ENCODE measurements at places on chromosomes 6 and 20. TPM values are rescaled to one million over a fixed set of nuclear protein-coding genes. Genes with fewer than 3 reads are reported as not detected.

- no peaks in the 10 kb centered on the region for H3K36me3 ChIP-seq
- peaks cover 8% of the 10 kb centered on the region for H3K4me1 ChIP-seq
- H3K27me3 ChIP-seq, result no peaks in the 10 kb centered on the region
Measured at GRCh38 chr6:37187321-37188022, 17.5 kb downstream of the PIM1 start.

- DNase-seq, result no peak
- no peak overlapping the region for H3K4me3 ChIP-seq
- H3K27ac ChIP-seq, result no peak overlapping the region
- no peaks in the 10 kb centered on the region for H3K36me3 ChIP-seq
- H3K27me3 ChIP-seq, result no peaks in the 10 kb centered on the region
Measured at GRCh38 chr20:7608250-7608649, 332.0 kb downstream of the HAO1 start.

TMEM170B gene
- total RNA-seq, result 5.1 TPM

- H3K4me3 ChIP-seq, result no peak overlapping the region
- H3K4me1 ChIP-seq, result no peaks in the 10 kb centered on the region
- no peak overlapping the region for H3K27ac ChIP-seq
- H3K36me3 ChIP-seq, result no peaks in the 10 kb centered on the region
- H3K27me3 ChIP-seq, result no peaks in the 10 kb centered on the region
Measured at GRCh38 chr6:113758826-113759574, 98.1 kb upstream of the MARCKS start.

HLA-F gene
- 7.8 TPM for total RNA-seq

DNA sequence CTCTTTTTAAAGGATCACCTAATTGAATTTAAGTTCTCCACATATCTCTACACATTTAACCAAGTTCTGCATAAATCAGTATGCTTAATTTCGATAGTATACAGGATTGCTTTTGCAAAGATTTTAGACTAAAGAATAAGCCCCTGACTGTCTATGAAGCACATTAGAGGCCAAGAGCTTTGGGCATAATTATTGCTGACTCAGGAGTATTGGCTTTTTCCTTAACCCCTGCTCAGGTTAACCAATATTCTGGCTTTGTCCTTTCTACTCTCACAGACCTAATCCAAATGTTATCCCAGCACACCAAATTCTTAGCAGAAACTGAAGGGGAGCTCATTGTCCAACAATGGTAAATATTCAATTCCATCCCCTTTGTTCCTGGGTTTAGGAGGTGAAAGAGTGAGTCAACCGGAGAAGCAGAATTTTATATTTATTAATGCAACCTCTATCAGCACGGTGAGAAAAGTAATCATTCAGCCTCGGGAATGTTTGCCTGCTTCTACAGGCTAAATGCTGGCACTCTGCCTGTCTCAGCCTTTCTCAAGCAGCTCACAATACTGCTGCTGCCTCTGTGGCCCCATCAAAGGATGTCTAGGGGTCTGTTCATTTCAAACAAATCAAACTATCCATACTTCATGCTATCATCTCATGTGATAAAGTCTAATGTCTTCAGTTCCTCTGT lies 125.0 kb downstream of the SIM1 start:
- no peak overlapping the region for H3K27ac ChIP-seq
- no peaks in the 10 kb centered on the region for H3K36me3 ChIP-seq
- H3K4me1 ChIP-seq, result no peaks in the 10 kb centered on the region

DNA sequence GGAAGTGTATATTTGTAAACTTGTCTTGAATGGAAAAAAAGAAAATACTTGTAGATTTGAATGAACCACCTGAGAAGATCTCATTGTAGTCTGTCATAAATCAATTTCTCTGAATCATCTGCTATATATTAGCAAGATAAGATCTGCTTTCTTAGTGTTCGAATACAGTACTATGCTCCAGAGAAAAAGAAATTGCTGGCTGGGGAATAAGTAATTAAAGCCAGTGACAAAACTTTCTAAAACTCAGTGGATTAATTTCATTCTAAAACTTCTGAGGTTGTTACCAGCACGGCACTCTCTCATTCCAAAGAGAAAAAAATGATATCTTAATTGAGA lies 22.4 kb upstream of the MROH8 start:
- H3K27me3 ChIP-seq, result no peaks in the 10 kb centered on the region
- no peak for DNase-seq
- peaks cover 10% of the 10 kb centered on the region for H3K4me1 ChIP-seq
